ENCODE measurements at places on chromosomes 2 and 18.

- DNase-seq, result no peak
These were observed 31.6 kb downstream of the KCNK3 start for GRCh38 chr2:26723991-26724750.

DNA sequence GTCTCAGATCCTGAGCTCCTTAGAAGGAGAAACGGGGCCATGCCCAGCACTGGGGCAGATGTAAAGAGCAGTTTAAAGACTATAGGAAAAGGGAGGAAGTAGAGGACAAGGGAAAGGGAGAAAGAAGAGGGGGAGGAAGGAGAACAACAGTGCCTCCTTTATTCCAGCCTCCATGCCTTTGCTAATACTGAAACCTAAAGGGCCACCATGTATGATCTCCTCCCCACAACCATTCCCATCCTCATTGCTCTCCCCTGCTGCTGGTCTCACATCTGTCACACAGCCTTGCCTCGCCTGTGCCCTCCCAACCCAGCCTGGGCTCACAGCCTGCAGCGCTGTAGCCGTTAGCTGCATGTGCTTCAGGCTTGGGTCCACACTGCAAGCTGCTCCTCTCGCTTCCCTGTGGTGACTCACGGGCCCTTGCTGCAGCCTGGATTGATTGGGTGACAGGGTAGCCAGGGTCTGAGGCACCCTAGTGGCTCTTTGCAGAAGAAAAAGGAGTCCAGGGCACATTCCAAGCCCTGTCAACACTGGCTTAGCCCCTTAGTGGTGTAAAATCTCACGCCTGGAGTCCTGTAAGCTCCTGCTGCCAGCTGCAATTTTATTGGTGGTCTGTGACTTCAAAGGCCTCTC lies 281.9 kb downstream of the SRBD1 start:
- DNase-seq, result peak; percentile 93

GRCh38 chr18:38747153-38747552 lies 1181.6 kb upstream of the CELF4 start:
- no peak for DNase-seq

DNA sequence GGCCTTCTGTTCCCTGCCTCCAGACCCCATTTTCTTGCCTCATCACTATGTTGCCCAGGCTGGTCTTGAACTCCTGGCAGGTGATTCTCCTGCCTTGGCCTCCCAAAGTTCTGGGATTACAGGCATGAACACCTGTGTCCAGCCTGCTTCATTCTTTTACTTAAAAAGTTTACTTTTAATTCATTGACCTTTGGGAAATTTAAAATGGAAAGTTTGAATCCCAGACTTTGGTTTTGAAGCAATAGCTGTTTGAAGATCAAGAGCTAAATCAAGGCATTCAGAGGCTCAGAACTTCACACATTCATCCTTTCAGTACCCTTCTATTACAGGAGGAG lies 79.3 kb upstream of the SESTD1 start:
- no peak for DNase-seq

DNA sequence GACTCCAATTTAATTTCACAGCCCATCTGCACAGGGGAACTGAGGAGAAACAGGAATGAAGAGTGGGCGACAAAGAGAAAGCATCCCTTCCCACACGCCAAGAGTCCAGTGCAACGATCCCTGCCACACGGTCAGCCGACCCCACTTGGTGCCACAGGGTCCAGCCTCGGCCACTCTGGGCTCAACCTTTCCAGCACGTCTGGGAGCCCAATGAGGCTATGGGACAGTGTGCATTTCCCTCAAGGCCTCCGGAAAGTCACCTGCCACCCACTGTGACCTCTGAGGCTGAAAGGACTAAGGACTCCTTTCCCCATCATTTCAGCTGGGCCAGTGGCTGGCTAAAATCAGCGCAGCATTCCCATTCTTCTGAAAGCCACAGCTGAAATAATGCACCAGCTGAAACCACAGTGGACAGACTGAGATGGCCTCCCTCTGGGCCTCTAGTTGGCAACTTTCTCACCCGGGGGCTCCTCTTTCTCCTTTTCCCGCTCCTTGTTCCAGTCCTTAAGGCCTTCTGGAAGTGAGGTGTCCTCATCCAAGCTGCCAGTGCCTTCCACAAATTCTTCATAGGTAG lies 21.2 kb downstream of the TUBB6 start:
- no peak for DNase-seq

DNA sequence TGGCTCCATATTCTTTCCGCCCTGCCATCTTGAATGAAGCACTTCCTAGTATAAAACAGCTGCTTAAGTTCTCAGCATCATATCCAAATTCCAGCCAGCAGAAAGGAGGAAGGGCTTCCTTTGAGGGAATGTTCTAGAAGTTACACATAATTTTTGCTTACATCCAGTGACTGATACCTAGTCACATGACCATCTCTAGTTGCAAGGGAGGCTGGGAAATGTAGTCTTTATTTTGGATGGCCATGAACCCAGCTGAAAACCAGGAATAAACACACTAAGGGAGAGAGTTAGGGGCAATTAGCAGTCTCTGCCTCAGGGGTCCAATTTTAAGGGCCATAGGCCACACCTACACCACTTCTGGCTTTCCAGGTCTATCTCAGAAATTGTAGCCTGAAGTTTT lies 57.8 kb upstream of the LMAN1 start:
- peak; percentile 26 for DNase-seq

- peak; percentile 10 for DNase-seq
These were observed 21.5 kb upstream of the GALNT3 start for GRCh38 chr2:165815299-165816141.

GRCh38 chr2:25481381-25482300 lies 139.9 kb upstream of the DNMT3A start:
- no peak for DNase-seq

DNA sequence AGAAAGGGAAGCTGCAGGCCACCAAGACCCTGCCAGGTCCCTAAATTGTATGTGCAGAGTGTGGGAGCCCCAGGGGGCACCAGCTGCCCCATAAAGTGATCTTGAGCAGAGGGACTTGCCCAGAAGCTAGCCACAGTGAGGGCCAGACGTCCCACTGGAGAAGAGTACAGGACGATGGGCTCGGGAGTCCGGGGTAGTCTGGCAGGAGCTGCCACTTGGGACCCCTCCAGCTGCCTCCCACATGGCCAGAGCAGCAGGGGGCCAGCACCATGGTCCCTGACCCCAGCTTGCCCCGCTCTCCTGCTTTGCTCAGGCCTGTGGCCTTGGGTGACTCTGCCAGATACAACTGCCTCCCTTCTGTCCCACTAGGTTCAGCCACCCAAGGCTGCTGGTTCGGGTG lies 11.7 kb upstream of the LOXHD1 start:
- DNase-seq, result no peak

DNA sequence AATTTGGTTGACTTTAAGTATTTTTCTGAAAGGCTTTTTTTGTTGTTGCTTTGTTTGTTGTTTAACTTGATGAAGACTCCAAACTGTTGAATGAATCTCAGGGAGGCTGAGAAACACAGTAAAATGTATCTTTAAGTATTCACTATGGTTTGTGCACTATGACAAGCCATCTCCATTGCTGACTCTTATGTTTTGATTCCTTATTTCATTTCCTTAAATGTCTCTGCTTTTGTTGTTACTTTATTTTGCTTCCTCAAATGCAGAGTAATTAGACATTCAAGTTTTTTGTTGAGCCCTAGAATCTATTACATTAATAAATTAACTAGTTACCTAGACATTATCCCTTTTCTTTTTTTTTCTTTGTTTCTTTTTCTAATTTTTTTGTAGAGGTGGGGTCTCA lies 46.3 kb upstream of the SLC39A10 start:
- no peak for DNase-seq

DNA sequence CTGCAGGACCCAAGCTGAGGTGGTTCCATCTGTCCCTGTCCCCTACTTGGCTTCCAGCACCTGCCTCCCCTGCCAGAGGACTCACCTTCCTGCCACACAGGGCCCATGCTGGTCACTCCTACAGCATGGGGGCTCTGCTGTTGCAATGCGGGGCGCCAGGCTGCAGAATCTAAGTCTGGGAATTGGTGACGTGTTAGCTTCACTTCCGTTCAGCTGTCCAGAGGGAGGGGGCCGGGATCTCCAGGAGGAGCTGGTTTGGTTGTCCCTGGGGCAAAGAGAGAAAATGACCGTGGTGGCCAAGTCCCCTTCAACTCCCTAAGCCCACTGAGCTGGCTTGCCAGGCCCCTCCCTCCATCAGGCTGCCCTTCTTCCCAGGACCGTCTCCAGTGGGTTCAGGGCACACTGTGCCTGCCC lies 69.5 kb downstream of the IL1R2 start:
- no peak for DNase-seq

DNA sequence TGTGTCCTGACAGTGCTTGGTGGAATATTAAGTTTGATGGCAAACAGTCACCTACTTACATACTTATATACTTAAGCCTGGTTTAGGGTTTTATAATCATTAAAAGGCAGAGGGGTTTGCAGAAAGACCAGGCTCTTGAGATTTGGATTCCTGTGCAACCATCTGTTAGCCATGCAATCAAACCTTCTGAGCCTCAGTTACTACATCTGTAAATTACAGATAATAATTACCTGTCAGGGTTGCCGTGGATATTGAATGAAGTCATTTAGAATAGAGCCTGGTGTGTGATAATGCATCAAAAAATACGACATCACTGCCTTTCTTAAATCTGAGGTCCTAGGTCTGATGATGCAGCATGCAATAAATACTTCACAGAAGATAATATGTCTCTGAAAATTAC lies 152.9 kb downstream of the ARHGAP28 start:
- DNase-seq, result no peak

- DNase-seq, result peak; percentile 77
These were observed 57.8 kb downstream of the FASTKD2 start for GRCh38 chr2:206823178-206823577.

DNA sequence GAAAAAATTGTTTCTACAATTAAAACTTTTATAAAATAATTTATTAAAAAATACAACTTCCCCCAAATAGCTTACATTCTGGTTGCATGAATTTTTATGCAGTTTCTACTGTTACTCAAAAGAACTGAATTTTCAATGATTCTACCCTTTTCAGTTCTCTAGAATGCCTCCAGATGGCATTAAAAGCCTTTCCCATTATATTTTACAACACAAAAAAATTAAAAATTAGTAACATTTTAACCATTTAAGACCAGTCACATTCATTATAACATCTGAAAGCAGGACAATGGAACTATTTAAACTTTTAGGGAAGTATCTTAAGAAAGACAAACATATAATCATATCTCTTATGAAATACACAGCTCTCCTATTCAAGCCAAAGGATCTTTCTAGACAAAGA lies 236.0 kb upstream of the REV1 start:
- DNase-seq, result peak; percentile 47

- no peak for DNase-seq
These were observed 157.2 kb downstream of the WDSUB1 start for GRCh38 chr2:159129269-159129668.

GRCh38 chr18:76592981-76593381 lies 97.9 kb upstream of the ZNF516 start:
- peak; percentile 55 for DNase-seq

- DNase-seq, result no peak
These were observed 160.9 kb upstream of the EPC2 start for GRCh38 chr2:148483665-148484064.

DNA sequence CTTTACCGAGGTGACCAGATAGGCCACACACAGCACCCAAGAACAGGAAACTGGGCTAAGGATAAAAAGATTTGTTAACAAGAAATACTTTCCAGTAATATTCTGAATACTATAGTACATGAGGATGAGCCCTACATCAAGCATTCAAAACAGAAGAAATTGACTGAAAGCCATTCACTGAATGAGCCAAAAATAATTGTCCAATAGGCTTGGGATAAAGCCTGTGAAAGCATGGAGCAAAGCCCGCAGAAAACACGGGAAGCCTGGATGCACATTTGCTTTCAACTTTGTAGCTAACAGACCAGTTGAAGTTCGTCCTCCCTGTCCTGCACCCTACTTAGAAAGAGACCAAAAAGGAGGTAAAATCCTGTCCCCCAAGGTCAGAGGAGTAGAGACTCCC lies 56.3 kb downstream of the DIPK1C start:
- DNase-seq, result no peak

GRCh38 chr2:118974103-118974993 lies 32.4 kb downstream of the MARCO start:
- DNase-seq, result no peak

DNA sequence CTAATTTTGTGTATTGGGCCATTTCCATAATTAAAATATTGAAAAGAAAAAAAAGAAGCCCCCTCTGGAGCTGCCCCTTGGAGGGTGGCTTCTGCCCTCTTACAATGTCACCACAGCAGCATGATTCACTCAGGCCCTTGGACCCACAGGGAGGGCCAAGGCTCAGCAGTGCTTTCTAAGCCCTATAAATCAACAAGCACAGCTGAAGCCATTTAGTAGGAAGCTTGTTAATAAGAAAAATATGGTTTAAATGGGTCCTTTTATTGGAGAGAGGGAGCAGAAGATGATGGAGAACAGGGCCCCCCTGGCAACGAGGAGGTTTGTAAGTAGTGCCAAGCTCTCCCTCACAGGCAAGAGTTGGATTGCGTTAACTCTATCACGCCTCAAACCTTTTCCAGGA lies 107.6 kb upstream of the FZD7 start:
- no peak for DNase-seq

DNA sequence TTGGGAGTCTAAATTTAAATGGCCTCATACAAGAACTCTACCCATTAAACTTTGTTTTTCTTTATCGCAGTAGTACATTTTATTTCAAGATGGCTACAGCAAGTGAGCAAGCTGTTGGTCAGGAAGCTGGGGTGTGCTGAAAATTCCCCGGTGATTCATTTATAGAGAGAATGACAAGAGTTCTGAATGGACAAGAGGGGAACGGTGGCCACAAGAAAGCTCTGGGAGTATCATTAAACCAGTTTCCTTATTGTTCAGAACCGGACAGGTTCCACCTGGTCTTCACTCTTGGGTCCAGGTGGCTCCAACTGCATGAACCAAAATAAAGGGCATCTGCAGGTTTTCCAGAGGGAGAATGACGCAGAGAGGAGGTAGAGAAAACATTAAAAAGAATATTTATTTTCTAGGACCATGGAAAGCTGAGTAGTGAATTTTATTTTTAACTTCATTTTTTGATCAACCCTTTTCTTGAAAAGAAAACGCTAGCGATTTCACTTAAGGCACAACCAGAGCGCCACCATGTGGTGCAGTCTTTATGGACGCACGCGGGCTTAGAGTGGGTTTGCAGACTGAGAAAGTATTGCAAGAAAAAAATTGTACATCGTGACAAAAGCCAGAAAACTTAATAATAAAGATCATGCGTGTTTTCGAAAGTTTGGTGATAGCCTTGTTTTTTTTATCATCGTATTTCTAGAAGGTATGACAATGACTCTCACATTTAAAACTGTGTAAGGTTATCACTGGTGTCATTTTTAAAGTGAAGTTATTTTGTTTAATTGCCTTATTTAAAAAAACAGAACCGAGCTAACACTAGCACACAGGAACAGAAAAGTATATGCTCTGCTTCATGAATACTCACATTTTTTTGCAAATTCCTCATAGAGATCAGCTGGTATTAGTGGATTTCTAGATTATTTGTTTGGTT lies 97.9 kb upstream of the NOL4 start:
- peak; percentile 90 for DNase-seq

GRCh38 chr2:233538741-233539140 lies 27.8 kb downstream of the USP40 start:
- DNase-seq, result no peak

GRCh38 chr2:112777036-112777435 lies 7.3 kb downstream of the IL1A start:
- no peak for DNase-seq
